ENCODE measurements at places on chromosomes 13 and 19. TPM values are rescaled to one million over a fixed set of nuclear protein-coding genes. Genes with fewer than 3 reads are reported as not detected.

- no peaks in the 10 kb centered on the region for H3K4me1 ChIP-seq
- no peaks in the 10 kb centered on the region for H3K36me3 ChIP-seq
- H3K4me3 ChIP-seq = no peak overlapping the region
- H3K27ac ChIP-seq = no peak overlapping the region
- no peaks in the 10 kb centered on the region for H3K27me3 ChIP-seq
Measured at GRCh38 chr13:46982856-46983582, 86.2 kb upstream of the HTR2A start.

GRCh38 chr13:99484473-99484872 is 16.8 kb upstream of the TM9SF2 start:
- no peak overlapping the region for H3K4me3 ChIP-seq
- H3K4me1 ChIP-seq = no peaks in the 10 kb centered on the region
- H3K36me3 ChIP-seq = no peaks in the 10 kb centered on the region

DNA sequence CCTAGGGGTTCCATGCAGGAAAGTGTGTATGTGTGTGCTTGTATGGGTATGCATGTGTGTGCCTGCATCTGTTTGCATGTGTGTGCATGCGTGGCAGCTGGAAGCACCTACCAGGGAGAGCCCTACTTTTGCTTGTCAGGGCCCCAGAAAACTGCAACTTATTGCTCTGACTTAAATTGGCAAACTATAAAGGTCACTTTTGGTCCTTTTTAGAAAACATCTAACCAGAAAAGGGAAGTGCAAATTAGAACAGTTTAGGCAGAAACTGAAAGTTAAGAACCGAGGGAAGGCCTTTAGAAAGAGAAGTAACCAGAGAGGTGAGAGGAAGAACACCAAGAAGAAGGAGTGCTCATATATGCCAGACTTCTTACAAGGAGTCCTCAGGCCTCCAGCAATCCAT is 32.5 kb downstream of the DLEU7 start:
- H3K36me3 ChIP-seq = no peaks in the 10 kb centered on the region
- no peaks in the 10 kb centered on the region for H3K27me3 ChIP-seq
- DNase-seq = no peak
- H3K27ac ChIP-seq = no peak overlapping the region
- no peaks in the 10 kb centered on the region for H3K4me1 ChIP-seq

- peak; percentile 60 for DNase-seq
- peaks cover 3% of the 10 kb centered on the region for H3K4me1 ChIP-seq
- H3K4me3 ChIP-seq = peak overlapping the region; percentile 42
- no peaks in the 10 kb centered on the region for H3K27me3 ChIP-seq
- H3K27ac ChIP-seq = peak overlapping the region; percentile 7
- peaks cover 4% of the 10 kb centered on the region for H3K36me3 ChIP-seq
Measured at GRCh38 chr19:12794196-12794941, 3.1 kb downstream of the JUNB start.

DNA sequence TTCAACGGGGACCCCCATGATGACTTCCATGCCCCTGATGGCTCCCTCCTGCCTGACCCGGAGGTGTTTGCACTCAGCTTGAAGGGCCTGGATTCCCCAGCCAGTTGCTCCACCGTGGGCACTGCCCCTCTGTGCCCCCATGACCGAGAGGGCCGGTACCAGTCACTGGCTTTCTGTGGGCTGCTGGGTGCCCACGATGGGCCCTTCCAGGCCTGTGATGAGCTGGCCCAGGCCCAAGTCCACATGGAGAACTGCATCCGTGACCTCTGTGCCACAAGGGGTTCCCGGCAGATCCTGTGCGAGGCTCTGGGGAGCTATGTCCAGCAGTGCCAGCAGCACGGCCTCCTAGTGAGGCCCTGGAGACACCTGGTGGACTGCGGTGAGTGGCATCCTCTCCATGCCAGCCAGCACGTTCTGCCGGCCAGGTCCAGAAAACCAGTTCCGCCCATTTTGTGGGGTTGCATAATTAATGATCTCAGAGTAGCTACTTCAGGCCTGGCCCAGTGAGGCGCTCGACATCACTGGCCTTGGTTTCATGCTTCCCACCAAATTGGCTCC is 34.9 kb upstream of the FXYD3 start:
- H3K36me3 ChIP-seq = no peaks in the 10 kb centered on the region
- no peaks in the 10 kb centered on the region for H3K27me3 ChIP-seq
- H3K4me3 ChIP-seq = no peak overlapping the region

DNA sequence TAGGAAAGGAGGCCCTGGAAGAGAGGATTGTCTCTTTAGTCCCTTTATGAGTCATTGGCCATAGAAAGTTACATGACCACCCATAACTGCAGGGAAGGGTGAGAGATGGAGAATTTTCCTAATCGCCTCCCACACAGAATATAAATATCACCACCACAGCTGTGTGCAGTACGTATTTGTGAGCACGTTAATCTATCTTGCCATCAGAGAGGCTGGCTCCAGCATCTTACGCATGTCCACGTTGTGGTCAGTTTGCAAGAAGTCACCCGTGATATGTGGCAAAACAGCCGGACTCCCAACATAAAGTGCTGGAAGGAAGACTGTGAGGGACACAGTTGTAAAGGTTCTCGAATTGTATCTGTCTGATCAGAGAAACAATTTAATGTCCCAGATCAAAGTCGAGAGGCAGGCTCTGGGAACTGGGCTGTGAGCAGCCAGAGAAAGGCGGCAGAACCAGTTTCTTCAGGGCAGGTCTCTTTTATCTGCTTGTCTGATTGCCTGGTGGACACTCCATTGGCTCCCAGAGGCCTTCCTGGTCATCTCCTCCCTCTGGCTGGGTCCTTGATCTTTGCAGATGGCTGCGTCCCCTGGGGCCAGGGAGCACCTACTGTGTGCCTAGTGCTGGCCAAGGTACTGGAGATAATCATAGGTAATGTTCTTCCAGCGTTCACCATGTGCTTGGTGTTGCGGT is 74.9 kb downstream of the SIPA1L3 start:
- DNase-seq = no peak
- H3K27ac ChIP-seq = no peak overlapping the region
- no peaks in the 10 kb centered on the region for H3K36me3 ChIP-seq
- no peaks in the 10 kb centered on the region for H3K27me3 ChIP-seq
- no peak overlapping the region for H3K4me3 ChIP-seq

- H3K4me1 ChIP-seq = peaks cover 10% of the 10 kb centered on the region
- no peaks in the 10 kb centered on the region for H3K36me3 ChIP-seq
- no peaks in the 10 kb centered on the region for H3K27me3 ChIP-seq
- H3K27ac ChIP-seq = no peak overlapping the region
- no peak for DNase-seq
Measured at GRCh38 chr13:79812070-79812850, 331.3 kb downstream of the NDFIP2 start.

GRCh38 chr19:13104360-13104847 is 1.7 kb upstream of the LYL1 start:
- H3K36me3 ChIP-seq = no peaks in the 10 kb centered on the region
- H3K27ac ChIP-seq = no peak overlapping the region
- DNase-seq = no peak

The C19orf85 gene
- not detected for total RNA-seq

The LILRB2 gene
- not detected for total RNA-seq

The PNMA8A gene
- total RNA-seq = 67.8 TPM

All from cardiac muscle cell (in vitro differentiated cells and primary cell).